ENCODE measurements at places on chromosomes 1 and 21.

DNA sequence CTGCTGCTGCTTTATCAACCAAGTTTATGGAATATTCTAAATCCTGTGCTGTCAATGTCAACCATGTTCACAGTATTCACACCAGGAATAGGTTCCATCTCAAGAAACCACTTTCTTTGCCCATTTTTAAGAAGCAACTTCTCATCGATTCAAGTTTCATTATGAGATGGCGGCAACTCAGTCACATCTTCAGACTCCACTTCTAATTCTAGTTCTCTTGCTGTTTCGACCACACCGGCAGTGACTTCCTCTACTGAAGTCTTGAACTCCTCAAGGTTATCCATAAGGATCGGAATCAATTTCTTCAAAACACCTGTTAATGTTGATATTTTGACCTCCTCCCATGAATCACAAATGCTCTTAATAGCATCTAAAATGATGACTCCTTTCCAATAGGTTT lies 39.7 kb upstream of the IFNLR1 start:
- no peak for DNase-seq

DNA sequence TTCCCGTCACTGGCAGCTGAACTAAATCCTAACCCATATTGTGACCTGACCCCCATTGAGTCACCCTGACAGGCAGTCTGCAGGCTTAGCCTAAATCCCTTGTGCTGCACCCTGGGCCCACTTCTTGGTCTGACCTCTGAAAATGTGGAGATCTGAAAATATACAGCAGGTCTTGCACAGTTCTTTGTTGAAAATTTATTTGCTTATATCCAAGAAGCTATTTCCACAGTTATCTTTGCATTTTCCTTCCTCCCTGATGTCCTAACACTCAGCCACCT lies 87.1 kb downstream of the BCAR3 start:
- DNase-seq, result no peak

- DNase-seq, result no peak
Measured at GRCh38 chr1:22673486-22674409, 20.7 kb downstream of the C1QB start.

DNA sequence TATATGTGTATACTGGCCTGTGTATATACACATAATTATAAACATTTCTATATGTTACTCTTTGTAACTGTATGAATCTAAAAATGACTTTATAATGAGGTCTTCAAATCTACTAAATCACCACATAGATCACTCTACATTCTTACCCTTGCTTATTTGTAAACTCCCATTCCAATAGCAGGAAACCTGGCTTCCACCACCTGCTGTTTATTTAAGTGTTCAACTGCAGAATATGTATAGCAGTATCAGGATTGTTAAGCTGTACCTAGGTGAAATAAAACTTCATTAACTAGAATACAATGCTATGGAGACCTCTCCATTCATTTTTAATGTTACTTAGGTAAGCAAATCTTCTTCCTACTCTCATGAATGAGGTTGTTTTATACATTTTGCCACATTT lies 1351.1 kb upstream of the B3GALT2 start:
- no peak for DNase-seq

- no peak for DNase-seq
Measured at GRCh38 chr1:186835448-186835847, 6.7 kb downstream of the PLA2G4A start.

- DNase-seq, result no peak
Measured at GRCh38 chr1:119341372-119341947, 27.1 kb upstream of the HAO2 start.

DNA sequence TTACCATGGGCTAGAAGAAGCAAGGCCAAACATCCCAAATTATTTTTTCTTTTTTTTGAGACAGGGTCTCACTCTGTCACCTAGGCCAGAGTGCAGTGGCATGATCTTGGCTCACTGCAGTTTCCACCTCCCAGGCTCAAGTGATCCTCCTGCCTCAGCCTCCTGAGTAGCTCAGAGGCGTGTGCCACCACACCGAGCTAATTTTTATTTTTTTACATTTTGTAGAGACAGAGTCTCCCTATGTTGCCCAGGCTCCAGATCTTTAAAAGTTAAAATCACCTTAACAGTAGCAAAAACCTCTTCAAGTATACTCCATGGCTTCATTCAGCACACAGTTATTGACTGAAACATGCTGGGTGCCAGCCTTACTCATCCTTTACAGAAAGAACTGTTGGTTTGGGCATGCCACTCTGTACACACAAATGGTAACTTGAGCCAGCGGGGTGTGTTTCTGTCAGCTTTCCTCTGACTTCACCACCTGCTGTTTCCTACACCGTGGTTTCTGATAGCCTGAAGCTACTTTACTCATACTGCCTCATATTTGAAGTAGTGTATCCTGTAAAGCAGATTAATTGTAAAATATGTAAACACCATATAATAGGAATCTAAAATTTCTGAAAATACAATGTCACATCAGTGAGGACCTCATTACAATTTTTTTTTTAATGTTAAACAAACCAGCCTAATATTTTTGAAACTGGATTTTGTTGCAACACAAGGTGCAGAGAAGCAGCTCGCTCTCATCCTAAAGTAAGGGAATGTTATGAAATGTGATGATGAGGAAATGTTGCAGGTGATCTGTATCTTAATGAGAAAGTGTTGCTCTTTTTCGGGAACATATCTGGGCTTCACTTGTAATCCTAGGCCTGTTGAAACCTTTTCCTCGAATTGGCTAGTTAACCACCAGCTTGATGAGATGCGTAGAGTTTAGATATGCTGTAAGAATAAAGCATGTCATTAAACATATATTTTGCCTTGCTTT lies 113.9 kb downstream of the ATP5PO start:
- no peak for DNase-seq

DNA sequence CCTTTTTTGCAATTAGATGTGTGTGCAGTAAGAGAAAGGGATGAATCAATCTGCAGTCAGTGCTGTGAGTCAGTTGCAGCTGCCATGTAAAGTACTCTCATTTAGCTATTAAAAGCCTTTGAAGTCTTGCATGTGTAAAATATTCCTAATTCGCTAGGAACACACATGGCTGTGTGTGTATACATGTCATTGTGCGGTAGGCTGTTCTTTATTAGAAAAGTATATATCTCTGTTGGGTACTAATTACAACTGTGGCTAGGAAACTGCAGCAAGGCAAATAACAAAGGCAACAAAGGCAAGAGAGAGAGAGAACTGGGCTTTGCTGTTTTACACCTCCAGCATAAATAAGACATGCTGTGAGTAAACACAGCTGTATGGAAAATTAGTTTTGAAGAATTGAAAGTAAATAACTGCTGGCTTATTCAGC lies 41.7 kb downstream of the EPB41 start:
- DNase-seq, result no peak

GRCh38 chr21:29343519-29343918 lies 44.8 kb downstream of the BACH1 start:
- no peak for DNase-seq

DNA sequence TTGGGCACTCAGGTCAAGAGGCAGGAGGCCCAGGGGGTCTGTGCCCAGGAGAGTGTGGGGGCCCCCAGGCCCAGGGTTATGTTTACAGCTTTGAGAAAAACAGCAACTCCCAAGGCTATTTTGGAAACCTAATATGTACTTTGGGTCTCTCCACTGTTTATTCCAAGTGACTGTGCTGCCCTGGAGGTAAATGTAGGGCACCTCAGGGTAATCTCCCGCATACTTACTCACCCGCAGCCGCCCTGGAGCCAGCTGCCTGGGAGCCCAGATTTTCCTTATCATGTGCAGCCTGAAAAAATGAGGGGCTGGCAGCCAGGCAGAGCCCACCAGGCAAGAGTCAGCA lies 20.0 kb downstream of the IFFO2 start:
- no peak for DNase-seq

DNA sequence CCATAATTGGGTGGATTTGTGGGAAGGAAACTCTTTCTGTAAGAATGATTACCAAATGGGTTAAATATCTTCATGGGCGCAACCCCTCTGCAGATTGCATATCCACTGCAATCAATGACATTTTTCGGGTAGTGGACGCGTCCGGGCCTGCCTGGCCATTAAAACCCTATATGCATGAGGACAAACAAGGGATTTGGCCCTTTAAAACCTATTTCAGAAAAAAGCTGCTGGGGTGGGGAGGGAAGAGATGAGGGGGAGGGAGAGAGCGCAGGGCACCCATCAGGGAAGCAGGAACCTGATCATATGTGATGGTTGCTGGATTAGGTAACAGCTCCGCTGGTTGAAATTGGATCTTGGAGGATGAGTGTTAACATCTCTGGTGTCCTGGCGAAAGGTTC lies 228.8 kb downstream of the PBX1 start:
- no peak for DNase-seq

DNA sequence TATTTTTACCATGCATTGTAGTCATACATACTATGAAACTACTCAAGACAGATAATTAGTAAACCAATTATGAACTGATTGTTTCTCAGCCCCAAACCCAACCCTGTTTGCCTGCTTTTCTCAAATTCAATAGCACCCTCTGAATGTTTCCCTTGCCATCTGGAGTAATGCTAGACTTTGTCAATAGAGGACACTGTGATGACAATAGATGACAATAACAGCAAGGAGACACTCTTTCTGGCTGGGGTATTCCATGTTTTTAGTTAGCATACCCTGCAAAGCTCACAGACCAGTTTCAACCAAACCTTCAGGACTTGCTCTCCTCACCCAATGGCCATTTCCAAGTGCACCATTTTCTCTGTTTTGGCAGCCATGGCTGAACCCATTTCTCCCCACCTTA lies 108.5 kb upstream of the LRRC7 start:
- DNase-seq, result no peak

- DNase-seq, result no peak
Measured at GRCh38 chr1:108845446-108845845, 11.4 kb downstream of the AKNAD1 start.

- DNase-seq, result no peak
Measured at GRCh38 chr1:116179964-116180363, 68.8 kb downstream of the MAB21L3 start.

DNA sequence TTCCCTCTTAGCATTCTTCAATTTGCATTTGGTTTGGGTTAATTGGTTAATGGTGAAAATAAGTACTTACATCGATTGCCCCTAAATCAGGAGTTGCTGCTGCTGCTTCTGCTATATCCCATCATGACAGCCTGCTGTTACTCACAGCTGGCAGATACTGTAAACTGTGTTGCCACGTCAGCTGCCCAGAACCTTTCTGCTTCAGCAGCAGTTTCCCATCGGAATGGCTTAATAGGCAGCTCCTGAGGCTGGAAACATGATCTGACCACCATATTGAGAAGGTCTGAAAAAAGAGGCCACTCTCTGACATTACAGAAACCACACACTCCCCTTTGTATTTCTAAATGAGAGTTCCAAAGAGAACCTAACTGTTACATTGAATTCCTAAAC lies 14.3 kb upstream of the SEC16B start:
- no peak for DNase-seq

Data from stimulated activated CD8-positive, alpha-beta memory T cell treated with anti-CD3 and anti-CD28 coated beads, Interleukin-7, amount 100 ng/mL, for 1 hour (primary cell).